HFFc6 (cell line): ENCODE measurements at places on chromosomes 1 and 21.
A peak's percentile ranks its signal among the peaks of the same experiment; 100 is the strongest.

- peak; percentile 68 for DNase-seq
Observed at GRCh38 chr1:975896-976683, 5.8 kb downstream of the PERM1 start.

DNA sequence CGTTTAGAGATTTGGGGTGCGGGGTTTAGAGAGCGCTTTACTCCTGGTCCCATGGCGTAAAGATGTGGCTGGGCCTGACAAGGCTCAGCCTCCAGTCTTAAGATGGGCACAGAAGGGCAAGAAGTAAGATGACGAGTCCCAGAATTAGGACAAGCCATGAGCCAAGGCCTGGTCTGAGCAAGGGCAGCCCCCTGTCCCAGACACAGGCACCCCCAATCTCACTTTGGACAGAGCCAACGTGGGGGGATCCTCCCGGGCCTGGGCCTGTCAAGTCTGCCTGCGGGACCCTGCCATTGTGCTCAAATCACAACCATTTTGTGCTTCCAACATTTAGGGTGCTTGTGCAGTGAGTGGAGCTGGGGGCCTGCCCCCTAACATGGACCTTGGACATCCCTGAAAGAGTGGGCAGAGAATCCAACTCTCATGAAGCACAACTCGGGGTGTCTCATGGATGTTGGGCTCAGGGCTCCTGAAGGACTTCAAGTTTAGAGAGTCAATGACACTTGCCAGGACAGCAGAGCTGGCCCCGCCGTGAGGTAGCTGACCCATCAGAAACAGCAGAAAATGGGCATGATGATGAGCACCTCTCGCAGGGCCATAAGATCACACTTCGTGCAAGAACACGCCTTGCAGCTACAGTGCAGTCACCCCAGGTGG is 52.6 kb downstream of the KIF21B start:
- no peak for DNase-seq

- DNase-seq: no peak
Observed at GRCh38 chr1:230159580-230159979, 92.5 kb downstream of the GALNT2 start.

DNA sequence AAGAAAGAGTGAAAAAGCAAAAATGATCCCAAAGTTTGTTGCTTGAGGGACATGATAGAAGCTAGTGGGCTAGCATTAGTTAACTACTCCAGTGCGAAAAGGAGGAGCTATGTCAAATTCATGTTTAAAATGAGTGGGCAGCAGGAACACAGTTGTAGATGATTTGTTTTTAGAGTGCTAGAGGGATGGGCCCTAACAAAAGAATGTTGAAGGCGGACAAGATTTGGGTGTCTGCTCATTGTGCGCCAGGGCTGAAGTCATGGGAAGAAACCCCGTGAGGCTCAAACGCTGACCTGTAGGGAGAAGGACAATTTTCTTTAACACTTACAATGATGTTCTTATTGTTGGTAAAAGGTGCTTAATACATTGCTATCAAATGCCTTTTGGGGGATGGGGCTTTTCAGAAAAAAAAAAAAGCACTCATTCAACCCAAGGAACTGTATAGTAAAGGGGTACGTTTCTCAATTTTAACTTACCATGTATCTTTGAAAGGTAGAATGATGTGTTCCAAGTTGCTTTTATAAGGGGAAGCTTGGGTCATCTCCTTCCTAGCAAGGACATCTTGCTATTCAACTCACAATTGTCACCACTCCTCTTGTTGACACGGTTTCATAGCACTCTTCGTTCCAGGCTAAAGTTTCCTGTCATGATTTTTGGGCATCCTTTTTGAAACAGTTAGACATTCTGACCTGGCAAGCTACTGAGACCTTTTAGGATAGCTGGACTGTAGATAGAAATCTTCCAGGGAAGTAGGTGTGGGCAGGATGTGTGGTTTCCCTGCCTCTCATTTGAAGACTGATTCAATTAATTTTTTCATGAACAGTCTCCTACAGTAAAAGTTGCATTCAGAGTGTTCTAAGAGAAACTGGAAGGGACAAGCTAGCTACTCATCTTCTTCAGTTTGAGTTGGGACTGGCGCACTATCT is 53.0 kb upstream of the CNN3 start:
- no peak for DNase-seq

DNA sequence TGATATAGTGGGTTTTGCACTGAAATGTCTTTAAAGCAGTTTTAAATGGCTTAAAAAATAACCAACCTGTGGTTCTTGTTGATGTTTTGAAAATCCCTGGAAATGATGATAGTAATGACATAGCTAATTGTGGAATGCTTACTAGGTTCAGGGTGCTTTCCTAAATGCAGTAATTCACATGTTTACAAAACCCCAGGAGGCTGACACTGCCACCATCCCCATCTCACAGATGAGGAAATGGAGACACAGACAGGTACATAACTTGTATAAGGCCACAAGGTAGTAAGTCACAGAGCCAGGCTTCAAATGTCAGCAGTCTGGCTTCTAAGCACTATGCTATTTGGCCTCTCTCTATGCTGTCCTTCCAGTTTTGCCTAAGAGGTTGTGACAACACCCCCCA is 40.6 kb downstream of the C8B start:
- no peak for DNase-seq

DNA sequence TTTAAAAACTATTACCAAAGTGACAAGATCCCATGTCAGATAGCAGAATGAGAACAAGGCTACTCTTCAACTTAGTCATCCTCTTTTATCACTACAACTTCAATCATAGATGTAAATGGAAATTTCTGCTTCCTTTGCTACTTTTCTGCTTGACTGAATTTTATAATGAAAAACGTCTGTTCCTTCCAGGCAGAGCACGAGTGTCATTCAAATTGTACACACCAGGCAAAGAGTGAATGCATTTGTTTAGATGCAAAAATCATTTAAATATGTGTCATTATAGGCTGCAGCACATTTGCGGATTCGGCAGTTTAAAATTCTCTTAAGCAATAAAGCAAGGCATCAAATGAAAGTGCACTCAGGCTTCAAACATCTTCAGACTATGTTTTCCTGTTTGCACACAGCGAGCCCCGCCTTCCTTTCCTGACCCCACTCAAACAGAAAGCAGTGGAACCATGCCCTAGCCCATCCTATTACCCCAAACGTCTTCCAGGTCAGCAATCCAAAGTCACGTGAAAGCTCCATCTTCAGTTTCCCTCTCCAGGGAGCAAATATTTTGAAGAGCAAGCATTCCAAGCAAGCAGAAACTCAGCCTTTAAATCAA is 99.6 kb downstream of the APP start:
- peak; percentile 45 for DNase-seq

DNA sequence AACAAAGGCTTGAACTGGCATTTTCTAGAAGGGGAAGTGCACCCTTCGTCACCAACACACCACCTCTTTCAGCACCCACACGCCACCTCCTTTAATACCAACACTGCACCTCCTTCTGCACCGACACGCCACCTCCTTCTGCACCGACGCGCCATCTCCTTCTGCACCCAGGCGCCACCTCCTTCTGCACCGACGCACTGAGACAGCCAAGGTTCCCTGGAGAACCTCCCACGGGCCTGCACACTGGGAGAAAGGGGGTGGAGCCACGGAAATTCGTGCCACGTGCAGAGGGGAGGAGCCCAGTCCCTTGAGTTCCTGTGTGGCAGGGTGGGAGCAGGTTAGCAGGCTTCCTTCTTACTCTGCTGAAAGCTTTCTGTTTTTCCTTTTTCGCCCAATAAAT is 327.9 kb upstream of the C1orf174 start:
- DNase-seq: no peak

- peak; percentile 33 for DNase-seq
Observed at GRCh38 chr1:20194757-20195461, 8.6 kb upstream of the PLA2G2C start.

GRCh38 chr1:41766041-41766440 is 152.7 kb downstream of the HIVEP3 start:
- no peak for DNase-seq

DNA sequence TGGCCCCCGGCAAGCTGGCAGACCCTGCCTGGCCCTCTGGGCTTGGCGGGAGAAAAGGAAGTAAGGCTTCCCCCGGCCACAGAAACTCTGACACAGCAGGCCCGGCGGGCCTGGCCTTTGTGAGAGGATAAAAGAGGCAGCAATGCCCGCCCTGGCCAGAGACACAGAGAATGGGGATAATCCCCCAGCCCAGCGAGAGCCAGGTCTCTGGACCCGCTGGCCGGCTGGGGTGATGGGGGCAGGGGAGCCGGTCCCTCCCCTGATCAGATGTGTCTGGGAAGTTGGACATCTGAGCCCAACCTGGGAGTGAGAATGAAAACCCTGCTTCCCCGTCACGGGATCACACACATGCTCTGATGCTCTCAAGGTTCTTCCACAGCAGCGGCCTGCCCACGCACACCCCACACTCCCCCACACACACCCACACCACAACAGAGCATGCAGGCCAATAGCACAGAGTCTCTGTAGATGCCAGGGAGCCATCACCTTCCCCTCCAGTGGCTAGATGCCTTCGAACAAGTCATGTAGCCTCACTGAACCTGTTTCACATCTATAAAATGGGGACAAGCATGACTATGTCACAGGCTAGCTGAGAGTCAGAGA is 4.2 kb downstream of the RSPO1 start:
- no peak for DNase-seq

DNA sequence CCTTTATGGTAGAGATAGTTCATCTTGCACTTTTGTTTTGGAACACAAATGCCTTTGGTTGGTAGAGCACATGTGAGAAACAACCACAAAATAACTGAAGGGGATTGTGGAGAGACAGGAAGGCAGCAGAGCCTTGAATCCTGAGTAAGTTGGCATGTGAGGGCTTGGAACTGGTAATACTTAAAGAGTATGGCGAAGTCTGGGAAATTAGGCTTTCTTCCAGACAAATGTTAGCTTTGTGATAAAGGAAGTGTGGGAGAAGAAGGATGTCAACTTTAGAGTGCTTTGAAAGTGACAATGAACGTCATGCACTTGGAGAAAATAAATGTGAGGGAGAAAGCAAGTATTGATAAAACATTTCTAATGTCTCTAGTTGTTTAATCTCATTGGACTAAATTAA is 476.3 kb upstream of the ZRANB2 start:
- DNase-seq: no peak

- DNase-seq: no peak
Observed at GRCh38 chr1:10601342-10602070, 126.8 kb downstream of the PEX14 start.

DNA sequence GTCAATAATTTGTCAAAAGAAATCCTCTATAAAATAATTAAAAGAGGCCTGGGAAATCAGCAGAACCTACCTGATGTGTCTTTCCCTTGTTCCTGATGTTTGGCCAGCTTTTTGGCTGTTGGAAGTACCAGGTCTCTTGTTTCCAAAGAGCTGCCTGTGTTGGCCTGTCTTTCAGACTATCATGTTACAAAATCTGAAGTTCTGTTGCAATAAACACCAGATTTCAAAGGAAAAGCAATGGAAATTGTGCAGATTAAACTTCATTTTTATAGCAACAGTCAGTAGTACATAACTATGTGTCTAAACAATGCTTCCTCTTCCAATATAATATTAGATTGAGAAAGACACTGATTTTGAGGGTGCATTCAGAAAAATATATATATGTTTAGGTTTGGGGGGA is 647.2 kb upstream of the CXADR start:
- DNase-seq: no peak

- no peak for DNase-seq
Observed at GRCh38 chr21:38916214-38916964, 110.7 kb downstream of the ETS2 start.

- DNase-seq: no peak
Observed at GRCh38 chr1:167909691-167910180, 4.2 kb downstream of the ADCY10 start.

DNA sequence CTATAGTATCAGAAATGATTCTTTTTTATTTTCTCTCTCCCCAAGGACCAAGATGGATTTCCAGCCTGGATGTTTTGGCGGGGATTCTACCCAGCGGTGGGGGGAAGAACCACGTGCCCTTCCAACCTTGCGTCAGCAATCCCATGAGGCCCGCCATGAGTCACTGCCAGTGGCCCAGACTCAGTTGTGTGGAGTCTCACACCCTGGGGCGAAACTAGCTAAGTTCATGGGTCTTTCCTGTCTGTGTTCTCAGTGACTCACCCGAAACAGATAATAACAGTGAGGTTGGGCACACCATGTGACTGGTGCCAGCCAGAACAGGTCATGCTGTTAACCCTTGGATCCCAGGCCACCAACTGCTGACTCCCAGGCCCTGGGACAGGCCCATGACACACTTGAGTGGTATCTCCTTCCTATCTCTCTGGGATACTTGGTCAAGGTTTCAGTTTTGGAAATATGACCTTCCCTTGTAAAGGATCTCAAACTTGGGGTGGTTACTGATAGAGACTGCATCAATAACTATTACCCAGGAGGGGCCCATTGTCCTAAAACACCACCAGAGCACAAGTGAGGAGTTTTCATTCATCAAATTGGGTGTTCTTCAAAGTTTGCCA is 98.0 kb upstream of the DUSP10 start:
- DNase-seq: peak; percentile 85

GRCh38 chr1:70706381-70707037 is 295.4 kb downstream of the CTH start:
- no peak for DNase-seq

- peak; percentile 1 for DNase-seq
Observed at GRCh38 chr1:83791821-83792437, 207.0 kb downstream of the TTLL7 start.

DNA sequence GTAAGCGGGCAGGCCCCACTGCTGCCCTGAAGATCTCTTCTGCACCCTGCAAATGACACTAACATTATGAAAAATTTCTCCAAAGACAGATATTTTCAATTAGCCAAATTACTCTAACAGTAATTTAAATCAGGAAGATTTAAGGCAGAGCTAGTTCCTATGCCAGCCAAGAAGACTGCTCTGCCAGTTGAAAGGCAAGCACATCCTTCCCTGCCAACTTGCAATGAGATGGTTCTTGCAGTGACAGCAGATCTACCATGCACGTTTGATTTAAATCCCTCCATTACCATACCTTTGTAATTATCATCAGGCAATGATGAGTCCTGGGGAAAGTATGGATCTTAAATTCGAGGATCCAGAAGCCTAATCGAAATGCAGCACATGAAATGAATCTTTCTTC is 76.5 kb downstream of the SAMSN1 start:
- DNase-seq: no peak

DNA sequence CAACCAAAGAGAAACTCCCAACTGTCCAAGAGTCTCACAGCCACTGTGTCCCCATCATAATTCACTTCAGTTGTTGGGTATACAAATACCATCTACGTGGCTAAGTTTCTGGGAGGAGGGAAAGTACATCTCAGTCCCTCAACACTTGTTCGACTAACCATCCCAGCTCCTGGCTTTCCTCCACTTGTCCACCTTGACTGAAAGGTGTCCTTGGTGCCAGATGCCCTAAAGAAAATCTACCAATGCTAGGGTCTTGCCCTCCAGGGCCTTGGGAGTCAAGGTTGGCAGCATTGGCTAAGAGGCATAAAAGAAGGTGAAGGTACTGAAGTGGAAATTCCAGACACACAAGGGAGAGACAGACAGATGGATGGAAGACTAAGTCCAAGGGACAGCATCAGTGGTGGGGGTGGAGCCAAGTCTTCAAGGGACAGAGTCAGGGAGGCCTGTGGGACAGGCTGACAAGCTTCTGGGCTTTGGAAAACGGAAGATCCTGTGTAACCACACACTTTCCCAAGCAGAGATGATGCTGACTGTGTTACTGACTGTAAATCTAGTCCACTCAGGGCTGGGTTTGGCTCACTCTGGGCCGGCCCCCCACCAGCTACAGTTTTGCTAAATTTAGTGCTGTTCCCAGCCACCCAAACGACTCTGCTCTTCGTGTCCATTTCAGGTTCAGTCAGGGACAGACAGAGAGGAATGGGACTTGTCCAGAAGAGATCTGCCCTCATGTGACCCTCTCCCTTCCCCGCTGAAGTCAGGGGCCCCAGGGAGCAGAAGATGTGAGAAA is 60.1 kb downstream of the CD34 start:
- DNase-seq: no peak

- DNase-seq: no peak
Observed at GRCh38 chr1:229148041-229148671, 122.8 kb upstream of the RAB4A start.

- peak; percentile 60 for DNase-seq
Observed at GRCh38 chr1:85146972-85147359, 53.9 kb downstream of the SYDE2 start.
